ENCODE measurements at places on chromosomes 12 and 14. TPM values are rescaled to one million over a fixed set of nuclear protein-coding genes. Genes with fewer than 3 reads are reported as not detected.
A peak's percentile ranks its signal among the peaks of the same experiment; 100 is the strongest.

Gene IL23A
- 0.34 TPM for total RNA-seq

Gene COCH
- total RNA-seq = 0.71 TPM

Gene NTF3
- total RNA-seq = 1.1 TPM

Gene TMEM263
- total RNA-seq = 32.2 TPM

Gene CCDC196
- total RNA-seq = not detected

Gene CIROP
- total RNA-seq = not detected

Gene CLEC2D
- total RNA-seq = 30.5 TPM

Gene MBD6
- total RNA-seq = 132 TPM

Gene GLIPR1L2
- 0.98 TPM for total RNA-seq

Gene GDF3
- total RNA-seq = not detected

Gene KRT78
- total RNA-seq = not detected

GRCh38 chr14:99163446-99163845, 108.6 kb downstream of the BCL11B start:
- DNase-seq = no peak

DNA sequence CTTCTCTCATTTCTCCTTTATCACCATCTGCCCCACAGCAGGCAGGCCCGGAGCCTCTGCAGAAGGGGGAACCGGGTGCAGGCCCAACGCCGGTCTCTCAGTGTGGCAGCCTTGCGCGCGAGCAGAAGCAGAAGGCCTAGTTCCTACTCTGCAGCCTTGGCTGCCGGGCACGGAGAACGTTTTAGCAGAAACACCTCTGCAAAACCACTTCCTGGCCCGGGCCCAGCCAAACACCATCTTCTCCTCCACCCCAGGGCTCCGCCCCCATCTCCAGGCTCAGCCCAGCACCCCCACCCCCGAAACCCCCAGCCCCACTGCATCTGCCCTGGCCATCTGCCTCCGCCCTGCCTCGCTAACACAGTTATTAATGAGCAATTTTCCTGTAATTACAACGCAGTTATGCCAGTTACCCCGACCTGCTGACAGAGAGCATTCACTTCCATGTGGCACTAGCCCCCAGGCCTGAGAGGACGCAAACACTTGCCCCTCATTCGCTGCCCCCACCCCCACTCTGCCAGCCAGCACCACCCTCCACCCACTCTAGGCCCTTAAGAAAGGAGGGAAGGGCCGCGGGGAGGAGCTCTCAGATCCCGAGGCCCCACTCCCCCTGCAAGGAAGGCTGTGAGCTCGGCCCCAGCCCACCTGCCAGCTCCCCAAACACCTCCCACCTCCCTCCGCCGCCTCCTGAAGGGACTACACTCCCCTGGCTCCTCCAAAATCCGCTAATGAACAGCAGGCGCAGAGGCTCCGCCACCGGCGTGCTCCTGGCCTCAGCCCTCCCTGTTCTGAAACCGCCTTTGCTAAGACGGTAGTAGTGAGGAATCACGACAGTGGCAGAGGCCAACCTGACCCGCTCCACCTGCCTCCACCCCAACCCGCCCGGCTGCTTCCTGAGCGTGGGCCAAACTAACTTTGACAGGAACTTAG, 44.7 kb upstream of the FBRSL1 start:
- DNase-seq = no peak

- DNase-seq = no peak
These were observed 693.0 kb downstream of the LRFN5 start for GRCh38 chr14:42299692-42300091.

GRCh38 chr12:16112130-16112529, 165.4 kb downstream of the SLC15A5 start:
- DNase-seq = no peak

- no peak for DNase-seq
These were observed 506 bp upstream of the NAP1L1 start for GRCh38 chr12:76084863-76085519.

GRCh38 chr14:75303381-75303789, 24.8 kb downstream of the FOS start:
- peak; percentile 86 for DNase-seq

DNA sequence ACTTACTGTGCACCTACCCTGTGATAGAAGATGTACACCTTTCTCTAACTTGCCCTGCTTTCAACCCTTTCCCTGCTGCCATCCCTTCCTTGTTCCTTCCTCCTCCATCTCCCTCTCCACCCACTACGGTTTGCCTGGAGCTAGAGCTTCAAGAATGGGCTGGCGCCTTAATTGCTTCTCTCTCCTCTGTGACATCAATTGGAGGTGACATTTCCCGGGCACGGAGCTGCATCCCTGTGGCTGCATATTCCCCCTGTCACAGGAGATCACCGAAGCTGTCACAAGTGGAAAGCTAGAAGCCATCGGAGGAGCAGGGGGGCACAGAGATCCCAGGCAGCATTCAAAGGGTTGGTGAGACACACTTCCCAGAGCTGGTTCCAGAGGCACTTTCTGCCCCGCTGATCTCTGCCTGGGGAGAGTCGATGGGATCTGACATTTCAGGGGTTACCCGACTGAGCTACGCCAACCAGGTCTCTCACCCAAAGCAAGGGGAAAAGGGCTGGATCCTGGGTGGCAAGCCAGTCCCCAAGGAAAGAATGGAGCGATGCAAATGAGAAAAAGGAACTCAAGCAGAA, 604.9 kb downstream of the MED13L start:
- no peak for DNase-seq

- DNase-seq = no peak
These were observed 66.5 kb downstream of the ATP23 start for GRCh38 chr12:58007875-58008274.

- no peak for DNase-seq
These were observed 5.2 kb upstream of the ACADS start for GRCh38 chr12:120720234-120720986.

DNA sequence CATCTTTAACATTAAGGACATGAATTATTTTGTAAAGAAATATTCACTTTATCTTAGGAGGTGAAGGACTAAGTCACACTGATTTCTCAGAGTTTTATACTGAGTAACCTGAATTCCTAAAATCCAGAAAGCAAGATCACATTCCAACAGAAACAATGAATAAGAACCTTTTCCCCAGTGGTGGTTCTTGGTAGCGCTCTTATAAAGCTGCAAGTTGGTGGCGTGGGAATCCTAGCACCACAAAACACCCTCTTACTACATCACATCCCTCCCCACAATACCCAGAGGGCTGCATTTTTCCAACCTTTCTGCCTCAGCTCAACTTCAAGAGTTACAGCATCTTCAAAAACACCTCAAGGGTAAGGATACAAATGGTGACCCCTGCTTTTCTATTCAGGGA, 44.0 kb upstream of the SMUG1 start:
- no peak for DNase-seq

DNA sequence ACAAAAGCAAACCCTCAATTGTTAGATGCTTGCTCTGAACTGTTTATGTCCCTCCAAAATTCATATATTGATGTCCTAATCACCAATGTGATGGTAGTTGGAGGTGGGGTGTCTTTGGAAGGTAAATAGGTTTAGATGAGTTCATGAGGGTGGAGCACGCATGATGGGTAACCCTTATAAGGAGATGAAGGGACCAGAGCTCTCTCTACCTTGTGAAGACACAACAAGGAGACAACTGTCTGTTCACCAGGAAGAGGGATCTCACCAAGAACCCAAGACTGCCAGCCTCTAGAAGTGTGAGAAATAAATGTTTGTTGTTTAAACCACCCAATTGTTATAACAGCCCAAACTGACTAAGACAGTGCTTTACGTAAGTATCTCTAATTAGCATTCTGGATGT, 27.0 kb downstream of the DHRS2 start:
- no peak for DNase-seq

GRCh38 chr14:92759300-92759678, 10.9 kb upstream of the LGMN start:
- DNase-seq = no peak

GRCh38 chr14:41498959-41499358, 107.7 kb upstream of the LRFN5 start:
- DNase-seq = no peak

DNA sequence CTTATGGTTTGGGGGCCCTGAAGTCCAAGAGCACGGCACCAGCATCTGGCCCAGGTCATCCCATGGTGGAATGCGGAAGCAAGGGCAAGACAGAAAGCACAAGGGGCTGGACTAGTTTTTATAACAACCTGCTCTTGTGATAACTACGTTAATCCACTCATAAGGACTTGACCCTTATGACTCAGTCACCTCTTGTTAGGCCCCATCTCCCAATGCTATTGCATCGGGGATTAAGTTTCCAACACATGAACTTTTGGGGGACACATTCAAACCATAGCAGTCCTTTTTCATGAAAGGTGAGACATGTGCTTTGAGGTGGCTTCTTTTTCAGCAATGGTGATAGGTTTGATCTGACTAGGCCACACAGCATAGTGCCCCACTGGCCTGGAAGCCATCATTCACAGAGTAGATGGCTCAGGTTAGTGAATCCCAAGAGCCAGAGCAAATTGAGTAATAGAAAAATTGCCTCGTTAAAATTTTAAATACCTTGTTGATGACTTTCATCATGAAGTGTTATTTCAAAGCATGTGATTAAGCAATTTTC, 12.1 kb downstream of the FRMD6 start:
- no peak for DNase-seq

DNA sequence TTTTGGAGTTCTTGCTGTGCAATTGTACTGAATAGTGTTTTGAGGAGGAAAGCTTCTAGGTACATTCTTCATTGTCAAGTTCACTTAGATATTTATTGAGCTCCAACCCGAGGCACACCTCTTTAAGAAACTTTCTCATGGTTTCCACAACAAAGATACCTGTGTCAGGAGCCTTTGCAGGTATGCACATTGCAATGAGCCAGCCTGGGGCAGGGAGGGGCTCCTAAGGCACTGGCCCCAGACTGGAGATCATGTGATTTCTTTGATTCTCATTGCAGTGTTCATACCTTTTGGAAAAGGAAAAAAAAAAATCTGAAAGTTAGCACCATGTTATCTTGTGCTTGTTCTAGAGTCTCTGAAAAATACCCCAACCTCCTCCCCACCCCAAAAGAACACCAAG, 80.3 kb downstream of the PRMT8 start:
- DNase-seq = no peak

DNA sequence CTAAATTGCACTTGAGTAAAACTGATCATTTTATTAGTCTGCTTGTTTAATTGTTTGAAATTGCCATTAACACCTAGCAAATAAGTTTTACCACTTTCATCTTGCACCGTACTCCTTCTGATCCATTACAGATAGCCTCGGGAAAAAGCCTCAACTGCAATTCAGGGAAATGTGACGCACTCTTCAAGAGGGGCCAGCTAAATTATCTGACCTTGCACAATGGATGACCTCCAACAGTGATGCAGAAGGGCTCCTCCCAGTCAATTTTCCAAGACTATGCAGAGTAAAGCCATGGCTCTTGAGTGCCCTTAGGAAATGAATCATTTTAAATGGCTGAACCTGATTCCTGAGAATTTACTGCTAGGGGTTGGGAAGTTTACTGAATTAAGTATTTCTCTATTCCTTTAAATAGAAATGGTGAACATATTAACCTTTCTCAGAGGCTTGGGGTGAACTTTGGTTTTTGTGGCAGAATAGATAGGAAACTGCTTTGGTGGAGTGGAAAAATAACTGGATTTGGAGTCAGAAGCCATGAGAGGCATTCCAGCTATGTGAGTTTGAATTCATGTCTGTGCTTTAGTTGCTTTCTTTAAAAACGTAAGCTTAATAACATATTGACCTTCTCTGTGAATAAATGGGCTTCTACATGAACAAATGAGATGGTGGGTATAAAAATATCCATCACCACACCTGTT, 64.8 kb upstream of the OVCH1 start:
- DNase-seq = no peak

GRCh38 chr14:72901361-72901760, 7.5 kb upstream of the DPF3 start:
- no peak for DNase-seq

DNA sequence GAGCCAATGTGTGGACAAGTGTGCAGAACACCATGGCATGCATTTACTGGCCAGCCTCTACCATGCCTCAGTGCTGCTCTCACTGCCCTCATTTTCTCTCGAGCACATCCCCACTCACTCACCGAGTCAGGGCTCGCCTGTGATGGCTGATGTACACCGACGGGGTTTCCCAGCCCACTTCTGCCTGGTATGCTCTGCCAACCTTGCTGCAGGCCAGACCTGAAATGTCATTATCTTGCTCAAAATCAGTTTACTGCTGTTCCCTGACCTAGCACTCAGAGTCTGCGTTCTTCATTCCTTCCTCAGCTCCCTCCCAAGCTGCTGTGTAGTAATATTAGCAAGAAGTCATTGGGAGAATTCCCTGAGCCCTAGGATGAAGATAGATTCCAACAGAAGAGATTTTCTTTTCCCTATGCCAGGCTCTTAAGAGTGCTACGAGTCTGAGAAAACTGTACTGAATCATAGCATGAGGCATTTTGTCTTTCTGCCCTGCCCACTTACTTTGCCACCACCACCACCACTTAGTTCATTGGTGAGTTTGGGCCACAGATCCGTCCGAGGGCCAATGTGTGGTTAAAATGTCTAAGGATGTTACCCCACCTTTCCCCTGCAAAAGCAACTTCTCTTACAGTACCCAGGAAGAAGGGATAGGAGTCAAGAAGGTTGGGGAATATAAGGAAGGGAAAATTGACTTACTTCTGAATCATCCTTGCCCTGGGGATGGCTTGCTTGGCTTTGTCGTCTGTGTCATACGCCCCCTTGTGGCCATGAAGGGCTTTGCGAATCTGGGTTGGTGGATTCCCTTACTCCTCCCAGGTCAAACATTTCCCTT, 51.0 kb downstream of the BMAL2 start:
- DNase-seq = peak; percentile 69

GRCh38 chr12:124194893-124195566, 99.9 kb upstream of the RFLNA start:
- DNase-seq = no peak

GRCh38 chr12:55930771-55931316, at the start of gene DGKA:
TSS of gene DGKA (plus strand) at chr12:55931162. CDS start at chr12:55936504, 5,342 bp downstream.
- peak; percentile 91 for DNase-seq

DNA sequence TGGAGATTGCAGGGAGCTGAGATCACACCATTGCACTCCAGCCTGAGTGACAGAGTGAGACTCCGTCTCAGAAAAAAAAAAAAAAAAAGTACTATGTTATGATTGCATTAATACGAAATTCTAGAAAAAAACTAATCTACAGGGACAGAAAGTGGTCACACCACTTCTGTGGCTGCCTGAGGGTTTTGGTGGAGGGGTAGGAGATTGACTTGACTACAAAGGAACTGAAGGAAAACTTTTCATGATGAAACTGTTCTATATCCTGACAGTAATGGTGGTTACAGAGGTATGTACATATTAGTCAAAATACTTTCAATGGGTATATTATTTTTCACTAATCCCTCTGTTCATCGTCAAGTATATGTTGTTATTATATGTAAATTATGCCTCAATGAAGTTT, 42.1 kb downstream of the FOXN3 start:
- no peak for DNase-seq

- no peak for DNase-seq
These were observed 264.0 kb upstream of the HMGA2 start for GRCh38 chr12:65560286-65560685.
